Right renal cortex interstitium (tissue), 3 donors: ENCODE measurements at places on chromosomes 11 and 22.

DNA sequence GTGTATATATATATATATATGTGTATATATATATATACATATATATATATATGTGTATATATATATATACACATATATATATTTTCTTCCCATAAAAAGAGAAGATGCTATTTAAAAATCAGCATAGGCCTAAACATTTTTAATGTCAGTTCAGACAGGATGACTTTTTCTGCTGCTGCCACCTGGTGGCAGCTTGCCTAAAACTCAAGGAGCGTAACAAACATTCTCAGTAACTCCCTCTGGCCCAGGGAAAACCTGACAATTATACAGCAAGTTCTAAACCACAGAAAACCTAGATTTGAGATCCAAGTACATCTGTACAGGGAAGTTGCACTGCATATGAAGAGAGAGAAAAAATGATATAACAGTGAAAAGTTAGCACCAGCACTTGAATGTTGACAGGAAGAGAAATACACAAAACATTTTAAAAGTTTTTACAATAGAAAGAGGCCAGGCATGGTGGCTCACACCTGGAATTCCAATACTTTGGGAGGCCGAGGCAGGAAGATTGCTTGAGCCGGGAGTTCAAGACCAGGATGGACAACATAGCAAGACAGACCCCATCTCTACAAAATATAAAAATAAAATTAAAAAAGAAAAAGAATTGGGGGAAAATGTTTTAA lies 16.6 kb downstream of the OR8A1 start:
- DNase-seq = peak; percentile 27

- no peak for DNase-seq
These were observed 23.8 kb downstream of the PACSIN2 start for GRCh38 chr22:42991010-42991651.

GRCh38 chr22:33129621-33130020 lies 71.4 kb upstream of the SYN3 start:
- DNase-seq = no peak

GRCh38 chr11:6746086-6746618 lies 25.6 kb downstream of the OR2AG2 start:
- no peak for DNase-seq
